ENCODE measurements at places on chromosomes 11 and 22.
A peak's percentile ranks its signal among the peaks of the same experiment; 100 is the strongest.

DNA sequence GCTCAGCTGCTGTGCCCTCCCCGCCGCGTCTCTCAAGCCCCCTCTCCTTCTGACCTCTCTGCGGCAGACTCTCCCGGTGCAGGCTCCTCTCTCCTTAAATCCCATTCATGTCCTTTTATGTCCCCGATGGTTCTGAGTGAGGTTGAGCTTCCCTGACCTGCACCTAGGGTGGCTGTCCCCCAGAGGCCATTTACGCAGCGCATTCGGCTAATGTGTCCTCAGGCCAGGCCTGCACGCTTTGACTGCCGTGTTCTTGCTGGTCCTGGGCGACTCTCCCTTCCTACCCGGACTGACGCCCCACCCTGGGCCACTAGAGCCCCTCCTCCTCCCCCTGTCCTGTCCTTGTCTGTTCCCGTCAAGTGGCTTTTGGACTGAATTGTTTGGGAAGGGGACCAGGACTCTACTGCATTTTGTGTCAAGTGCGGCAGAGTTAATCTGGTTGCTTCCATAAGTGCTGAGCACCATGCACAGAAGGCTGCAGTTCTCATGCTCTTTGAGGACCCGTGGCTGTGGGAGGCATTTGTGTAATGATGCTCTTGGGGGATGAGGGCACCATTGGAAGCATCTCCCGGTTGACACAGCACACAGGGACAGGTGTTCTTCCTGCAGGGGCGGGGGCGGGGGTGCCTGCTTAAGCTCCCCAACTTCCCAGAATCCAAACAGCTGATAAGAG, 37.1 kb downstream of the IGHMBP2 start:
- no peak for DNase-seq

DNA sequence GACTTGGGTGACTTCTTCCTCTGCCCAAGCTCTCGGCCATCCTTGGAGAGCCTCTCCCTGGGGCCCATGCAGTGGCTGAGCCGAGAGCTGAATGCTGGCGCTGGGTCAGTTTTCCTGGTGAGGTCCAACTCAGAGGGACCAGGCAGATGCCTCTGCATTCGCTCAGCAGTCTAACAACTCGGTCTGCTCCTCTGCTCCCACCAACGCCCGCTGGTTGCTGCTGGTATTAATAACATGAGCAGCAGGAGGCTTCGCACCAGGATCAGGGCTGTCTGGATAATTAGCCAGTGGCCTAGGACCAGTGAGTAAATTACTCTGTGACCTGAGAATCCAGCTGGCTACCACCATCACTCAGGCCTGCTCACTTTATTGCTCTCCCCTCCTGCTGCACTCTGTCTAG, 77.7 kb upstream of the FAM181B start:
- no peak for DNase-seq

- DNase-seq = no peak
Observed at GRCh38 chr11:24400059-24400665, 96.7 kb upstream of the LUZP2 start.

GRCh38 chr11:97814325-97814959, 1206.3 kb upstream of the CNTN5 start:
- DNase-seq = no peak

DNA sequence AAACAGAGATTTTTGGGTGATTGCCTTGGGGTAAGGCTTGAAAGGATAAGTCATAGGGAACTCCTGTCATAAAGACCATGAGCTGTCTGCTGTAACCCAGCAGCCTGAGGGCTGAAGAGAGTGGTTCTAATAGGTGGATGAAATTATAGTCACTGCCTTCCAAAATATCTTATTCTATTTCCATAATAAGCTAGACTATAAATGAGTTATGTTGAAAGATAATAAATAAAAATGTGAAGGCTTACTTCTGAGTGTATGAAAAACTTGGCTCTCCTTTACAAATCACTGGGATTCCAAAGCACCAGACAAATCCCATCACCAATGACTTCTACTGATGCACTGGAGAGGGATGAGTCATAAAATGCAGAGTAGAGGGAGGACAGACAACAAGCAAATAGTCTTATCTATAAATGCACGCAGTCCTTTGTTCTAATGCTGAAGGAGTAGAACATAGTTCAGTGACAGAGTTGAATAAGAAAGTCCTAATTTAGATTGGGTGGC, 775.0 kb upstream of the LRRC4C start:
- DNase-seq = no peak

DNA sequence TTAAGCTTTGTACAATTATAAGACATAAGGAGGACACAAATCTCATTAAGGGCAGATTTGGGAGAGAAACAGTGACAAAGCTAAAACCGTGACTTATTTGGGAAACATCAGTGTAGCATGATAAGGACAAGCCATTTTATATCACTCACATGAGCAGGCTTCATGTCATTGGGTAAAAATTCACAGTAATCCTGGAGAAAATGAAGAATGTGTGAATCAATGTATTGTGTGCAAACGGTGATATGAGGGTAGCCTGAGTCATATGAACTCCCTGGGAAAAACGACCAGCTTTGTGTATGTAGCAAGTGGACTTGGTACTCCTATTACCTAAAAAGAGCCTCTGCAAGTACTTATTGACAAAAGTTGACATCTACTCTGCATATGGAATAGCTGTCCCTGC, 6.0 kb upstream of the TRIM34 start:
- no peak for DNase-seq

DNA sequence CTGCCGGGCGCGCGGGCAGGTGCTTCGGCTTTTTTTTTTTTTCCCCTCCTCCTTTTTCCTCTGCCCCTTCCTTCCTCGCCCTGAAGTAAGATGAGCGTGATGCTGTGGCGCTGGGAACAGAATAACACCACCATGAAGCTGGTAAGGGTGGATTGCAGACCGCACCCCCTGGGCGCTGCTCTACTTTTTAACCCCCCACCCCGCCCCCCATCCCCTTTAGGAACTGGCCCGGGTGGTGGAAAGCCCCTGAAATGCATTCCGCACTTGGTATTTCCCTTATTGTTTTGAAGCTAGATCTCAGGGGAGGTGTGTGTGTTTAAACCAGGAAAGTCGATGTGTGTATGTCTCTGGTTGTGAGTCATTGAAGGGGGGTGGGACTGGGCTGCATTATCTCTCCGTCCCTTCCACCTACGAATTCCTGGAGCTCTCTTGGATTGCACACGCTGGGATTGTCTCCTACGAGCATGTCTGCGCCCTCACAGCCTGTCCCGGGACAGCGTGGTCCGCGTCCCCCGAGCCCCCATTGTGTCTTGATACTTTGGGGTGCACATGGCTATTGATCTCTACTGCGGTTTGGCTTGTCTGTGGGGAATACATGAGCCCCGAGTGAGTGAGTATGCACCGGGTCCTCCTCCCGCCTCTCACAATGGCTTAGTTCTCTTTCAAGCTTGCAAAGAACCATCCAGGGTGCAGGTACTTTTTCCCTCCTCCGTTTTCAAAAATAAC, 64.9 kb downstream of the NAV2 start:
- DNase-seq = peak; percentile 39

DNA sequence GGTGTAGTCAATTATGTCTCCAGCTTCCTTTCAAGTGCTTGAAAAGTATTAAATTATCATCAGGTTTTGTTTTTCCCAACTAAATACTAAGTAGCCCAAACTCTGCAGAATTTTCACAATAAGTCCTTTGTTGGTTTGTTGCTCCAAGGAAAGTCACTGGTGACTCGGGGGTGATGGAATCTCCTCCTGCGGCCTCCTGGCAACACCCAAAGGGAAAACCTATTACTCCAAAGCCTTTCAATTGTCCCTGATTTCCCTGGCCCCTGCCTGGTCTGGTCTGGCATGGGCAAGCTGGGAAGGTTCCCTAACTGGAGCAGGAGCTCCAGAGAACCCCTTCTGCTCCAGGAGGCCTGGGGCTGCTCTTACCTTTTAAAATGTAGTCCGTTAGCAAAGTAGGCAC, 47.9 kb downstream of the FEZ1 start:
- DNase-seq = no peak

DNA sequence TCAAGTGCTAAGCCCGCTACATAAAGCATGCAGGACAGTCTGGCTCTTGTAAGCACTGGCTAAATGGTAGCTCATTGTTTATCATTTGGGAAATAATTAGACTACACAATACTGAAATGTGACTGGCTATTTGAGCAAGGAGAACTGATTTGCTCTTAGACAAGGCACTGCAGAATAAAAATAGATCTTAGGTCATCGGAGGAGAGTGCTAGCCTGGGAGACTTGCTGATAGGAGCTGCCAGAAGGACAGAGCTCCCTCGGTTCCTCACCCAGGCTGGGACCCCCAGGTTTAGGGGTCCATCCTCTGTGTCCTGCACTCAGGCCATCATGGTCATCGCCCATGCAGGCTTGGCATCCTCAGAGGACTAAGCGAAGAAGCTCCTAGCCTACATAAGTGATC, 184.4 kb upstream of the NCAM1 start:
- DNase-seq = no peak

DNA sequence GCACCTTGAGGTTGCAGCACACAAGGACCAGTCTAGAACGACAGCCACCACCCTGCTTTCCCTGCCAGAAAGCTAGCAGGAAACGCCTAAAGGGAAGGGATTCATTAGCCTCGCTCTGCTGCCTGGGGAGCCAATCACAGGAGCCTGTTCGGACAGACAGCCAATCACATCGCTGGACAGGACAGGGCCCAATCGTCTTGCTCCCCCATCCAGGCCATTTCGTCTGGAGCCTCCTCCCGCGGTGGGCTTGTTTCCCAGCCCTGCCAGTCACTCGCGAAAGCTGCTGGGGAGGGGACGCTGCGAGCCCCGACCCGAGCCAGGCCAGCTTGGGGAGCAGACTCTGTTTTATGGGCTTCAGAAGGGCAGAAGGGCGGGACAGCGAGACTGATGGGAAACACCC, 79.8 kb upstream of the NCAM1 start:
- no peak for DNase-seq

GRCh38 chr11:76241243-76242000, 35.1 kb upstream of the WNT11 start:
- DNase-seq = no peak

Data from hematopoietic multipotent progenitor cell (in vitro differentiated cells).